Fibroblast of skin of scalp (primary cell): ENCODE measurements at places on chromosomes 16 and 17.

GRCh38 chr17:75919611-75920010 lies 14.9 kb upstream of the MRPL38 start:
- DNase-seq, result no peak

- DNase-seq, result peak; percentile 69
These were observed 109.0 kb upstream of the FAM20A start for GRCh38 chr17:68710035-68710780.

DNA sequence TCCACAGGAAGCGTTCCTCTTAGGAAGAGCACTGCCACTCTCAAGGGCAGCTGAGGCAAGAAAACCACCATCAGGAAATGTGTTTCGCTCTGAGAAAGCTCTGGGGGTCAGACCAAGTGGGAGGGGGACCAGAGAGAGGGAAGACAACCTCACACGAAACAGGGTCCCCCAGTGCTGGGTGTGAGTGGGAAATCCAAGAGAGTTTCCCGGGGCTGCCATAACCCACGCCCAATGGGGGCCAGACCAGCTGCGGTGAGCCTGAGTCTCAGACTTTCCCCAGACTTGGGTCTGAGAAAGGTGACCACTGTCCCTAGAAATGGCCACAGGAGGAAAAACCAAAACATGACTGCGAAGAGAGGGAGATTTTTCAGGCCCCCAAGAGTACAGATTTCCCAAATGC lies 14.5 kb downstream of the DNAH17 start:
- DNase-seq, result no peak

DNA sequence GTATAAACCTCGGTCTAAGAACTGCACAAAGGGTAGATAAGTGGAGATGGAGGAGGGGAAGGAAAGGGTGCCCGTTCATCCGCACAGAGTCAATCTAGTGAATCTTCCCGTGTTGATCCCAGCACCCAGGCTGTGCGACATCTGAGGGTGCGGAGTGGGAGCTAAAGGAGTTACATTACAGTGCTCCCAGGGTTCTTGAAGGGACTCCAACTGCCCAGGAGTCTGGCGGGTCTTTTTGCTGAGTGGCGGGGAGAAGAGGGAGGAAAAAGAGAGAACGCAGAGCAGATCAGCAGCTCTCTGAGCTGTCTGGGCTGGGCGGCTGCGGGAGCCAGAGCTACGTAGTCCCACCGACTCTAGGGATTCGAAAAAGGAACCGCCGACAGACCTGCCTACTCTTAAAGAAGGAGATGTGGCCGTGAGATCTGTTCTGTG lies 1.6 kb upstream of the CA10 start:
- no peak for DNase-seq
